ENCODE measurements at places on chromosomes 5 and 9.

GRCh38 chr5:126961702-126962101 lies 68.7 kb downstream of the MARCHF3 start:
- no peak for DNase-seq

- DNase-seq, result no peak
Measured at GRCh38 chr5:22627029-22627428, 226.1 kb downstream of the CDH12 start.

DNA sequence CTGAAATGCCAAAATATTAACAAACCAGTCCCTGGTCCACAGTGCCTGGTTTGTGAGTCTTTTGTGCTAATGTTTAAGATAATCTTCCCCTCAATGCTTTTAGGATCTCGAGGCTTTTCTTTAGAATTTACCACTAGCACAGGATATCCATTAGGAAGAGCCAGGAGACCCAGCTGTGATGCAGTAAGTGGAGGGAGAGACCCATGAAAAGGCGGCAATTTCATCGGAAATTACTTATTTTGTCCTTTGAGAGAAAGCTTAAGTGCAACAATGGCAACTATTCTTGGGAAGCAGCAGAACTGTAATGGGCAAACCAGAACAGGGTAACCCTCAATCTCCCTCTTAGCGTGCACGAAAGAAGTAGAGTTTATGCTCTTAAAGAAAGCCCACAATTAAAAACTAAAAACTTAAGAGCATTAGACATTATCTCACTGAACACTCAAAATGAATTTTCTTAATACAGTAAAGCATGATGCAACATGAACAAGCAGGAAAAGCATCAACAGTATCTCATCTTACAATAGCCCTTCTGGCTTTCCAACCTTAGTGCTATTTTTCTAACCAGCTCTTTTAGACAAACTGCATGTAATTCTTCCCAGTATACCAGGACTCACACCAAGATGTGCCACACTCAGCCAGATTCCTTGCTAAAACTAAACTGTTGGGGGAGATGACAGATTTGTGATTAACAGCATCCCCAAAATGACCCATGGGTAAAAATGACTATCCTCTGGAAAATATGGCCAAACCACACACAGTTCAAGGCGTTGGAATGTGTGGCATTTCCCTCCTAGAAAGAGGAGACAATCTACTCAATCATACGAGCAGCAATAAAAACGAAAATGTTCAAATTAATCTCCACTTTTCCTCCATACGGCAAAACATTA lies 36.4 kb downstream of the PWWP2A start:
- no peak for DNase-seq

- no peak for DNase-seq
Measured at GRCh38 chr5:101296477-101296876, 393.4 kb upstream of the ST8SIA4 start.

- DNase-seq, result no peak
Measured at GRCh38 chr9:83521411-83521810, 16.8 kb downstream of the FRMD3 start.

DNA sequence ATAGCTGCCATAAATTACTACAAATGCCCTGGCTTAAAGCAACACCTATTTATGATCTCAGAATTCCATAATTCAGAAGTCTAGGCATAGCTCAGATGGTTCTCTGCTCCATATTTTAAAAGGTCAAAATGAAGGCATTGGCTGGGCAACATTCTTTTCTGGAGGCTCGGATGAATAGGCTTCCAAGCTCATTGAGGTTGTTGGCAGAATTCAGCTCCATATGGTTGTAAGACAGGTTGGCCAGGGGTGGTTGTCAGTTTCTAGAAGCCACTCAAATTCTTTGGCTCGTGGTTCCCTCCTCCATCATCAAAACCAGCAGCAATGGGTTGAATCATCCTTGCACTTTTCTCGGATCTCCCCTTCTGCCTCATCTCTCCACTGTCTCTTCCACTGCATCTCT lies 49.4 kb downstream of the TGFBR1 start:
- DNase-seq, result no peak

DNA sequence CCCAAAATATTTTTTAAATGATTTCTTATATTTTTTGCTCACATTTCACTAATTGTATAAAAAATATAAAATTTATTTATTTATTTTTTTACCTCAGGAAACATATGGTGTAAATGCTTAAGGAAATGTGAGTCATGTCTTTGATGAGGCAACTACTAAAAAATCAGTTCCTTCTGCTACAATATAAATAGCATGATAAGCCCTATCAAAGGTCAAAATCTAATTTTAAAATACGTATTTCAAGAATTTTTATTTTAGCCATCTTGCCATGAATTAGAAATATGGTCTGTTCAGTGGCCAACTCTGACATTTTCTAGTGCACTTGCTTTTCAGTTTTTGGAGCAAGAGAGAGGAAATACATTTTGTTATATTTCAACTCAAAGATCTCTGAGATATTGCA lies 50.5 kb downstream of the PDE4D start:
- DNase-seq, result no peak
